CD4-positive, alpha-beta T cell treated with Interferon alpha-2 for 1 hour (primary cell): ENCODE measurements at places on chromosomes 3 and 15.

DNA sequence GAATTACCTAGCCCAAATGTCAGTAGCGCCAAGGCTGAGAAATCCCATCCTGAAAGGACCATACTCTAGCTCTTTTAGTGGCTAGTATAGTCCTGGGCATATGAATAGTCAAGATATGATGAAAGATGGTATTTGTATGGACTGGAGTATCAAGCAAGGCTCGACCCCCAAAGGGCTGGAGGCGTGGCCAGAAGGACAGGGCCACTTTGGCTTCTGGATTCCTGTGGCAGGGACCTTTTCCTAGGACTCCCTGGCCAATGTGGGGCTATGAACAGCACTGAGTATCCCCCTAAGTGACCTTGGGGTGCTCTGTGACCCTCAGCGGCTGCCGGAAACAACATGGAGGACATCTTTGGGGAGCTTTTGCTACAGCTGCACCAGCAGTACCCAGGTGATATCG, 6.0 kb downstream of the MPI start:
- no peak for DNase-seq

GRCh38 chr15:68782589-68783161, 38.0 kb downstream of the ANP32A start:
- no peak for DNase-seq

DNA sequence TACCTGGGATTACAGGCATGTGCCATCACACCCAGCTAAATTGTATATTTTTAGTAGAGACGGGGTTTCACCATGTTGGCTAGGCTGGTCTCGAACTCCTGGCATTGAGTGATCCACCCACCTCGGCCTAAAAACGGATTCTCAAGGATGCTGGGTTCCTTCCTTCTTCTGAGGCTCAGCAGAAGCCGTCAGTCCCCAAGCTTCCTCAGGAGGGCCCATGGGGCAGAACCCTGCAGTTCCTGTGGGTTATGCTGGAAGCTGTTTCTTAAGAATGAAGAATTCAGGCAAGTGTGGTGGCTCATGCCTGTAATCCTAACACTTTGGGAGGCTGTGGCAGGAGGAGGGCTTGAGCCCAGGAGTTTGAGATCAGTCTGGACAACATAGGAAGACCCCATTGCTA, 29.0 kb upstream of the ZNF710 start:
- no peak for DNase-seq

DNA sequence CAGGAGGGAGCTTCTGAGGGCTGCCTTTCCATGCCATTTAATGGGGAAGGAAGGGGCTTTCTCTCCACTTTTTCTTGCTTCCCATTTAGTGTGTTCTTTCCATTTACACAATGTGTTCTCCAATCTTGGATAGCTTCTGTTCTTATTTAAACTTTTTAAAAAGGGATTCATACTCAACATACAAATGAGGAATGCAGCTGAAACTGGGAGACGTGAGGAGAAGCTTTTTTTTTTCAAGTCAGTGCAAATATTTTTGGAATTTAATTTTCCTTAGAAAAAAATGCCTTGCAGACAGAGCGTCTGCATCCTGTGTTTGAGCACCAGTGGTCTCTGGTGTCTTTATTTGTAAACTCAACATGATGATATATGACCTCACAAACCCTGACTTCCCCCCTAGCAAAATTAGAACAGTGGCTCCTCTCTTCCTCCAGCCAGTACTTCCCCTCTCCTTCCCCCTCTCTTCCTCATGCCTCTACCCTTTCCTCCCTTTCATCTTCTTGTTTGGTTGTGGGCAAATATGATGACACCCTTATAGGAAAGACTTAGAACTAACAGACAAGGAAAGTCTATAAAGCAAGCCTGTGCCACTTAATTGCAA, 48.1 kb upstream of the PCSK6 start:
- no peak for DNase-seq

GRCh38 chr3:101466465-101467309, 46.3 kb downstream of the SENP7 start:
- DNase-seq, result peak; percentile 34

DNA sequence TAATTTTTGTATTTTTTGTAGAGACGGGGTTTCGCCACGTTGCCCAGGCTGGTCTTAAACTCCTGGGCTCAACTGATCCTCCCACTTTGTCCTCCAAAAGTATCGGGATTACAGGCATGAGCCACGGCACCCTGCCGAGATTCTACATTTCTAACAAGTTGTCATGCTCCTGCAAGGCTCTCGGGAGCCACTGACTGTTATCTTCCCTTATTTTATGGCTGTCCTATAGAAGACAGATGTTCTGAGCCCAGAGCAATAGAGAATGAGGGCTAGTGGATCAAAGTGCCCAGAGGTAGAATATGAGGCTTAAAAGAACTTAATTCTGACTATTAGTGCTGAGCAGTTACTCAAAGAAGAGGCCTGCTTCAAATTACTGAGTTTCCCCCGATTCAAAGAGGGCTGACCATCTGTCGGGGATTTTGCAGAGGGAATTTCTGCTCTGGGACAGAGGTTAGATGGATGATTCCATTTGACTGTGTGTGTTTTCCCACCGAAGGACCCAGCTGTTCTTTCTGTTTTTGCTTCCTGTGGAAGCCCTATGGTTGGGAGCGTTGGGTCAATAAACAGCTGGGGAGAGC, 39.5 kb downstream of the ITPR1 start:
- no peak for DNase-seq

DNA sequence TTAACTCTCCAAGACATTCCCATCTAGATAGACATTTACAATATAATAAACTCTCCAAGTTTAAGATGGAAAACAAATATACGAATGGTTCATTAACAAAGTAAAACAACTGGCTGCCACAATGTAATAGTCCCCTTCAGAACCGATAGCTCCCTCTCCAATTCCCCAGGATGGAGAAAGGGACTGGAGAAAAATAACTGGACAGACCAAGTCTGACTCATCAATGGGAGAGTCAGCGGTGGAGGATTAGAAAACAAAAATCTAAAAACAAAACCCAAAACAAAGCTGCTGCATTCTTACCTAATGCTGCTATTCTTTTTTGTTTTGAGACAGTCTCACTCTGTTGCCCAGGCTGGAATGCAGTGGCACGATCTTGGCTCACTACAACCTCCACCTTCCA, 468.1 kb downstream of the SHQ1 start:
- DNase-seq, result no peak

DNA sequence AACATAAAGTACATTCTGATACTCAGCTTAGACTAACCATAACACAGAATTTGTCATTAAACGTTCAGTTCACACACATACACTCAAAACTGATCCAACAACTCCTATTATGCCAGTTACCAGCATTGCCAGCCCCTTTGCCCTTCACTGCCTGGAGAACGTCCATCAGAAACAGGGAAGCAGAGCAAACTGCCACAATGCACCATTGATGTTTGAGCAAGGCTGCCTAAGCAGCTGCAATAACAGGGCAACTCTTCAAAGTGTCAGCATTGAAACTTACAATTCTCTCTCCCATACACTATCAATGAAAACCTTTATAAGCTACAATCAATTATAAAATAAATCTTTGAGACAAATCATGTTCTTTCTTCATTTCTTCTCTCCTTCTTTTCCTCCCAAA, 85.1 kb downstream of the ZBTB20 start:
- DNase-seq, result no peak

- no peak for DNase-seq
Measured at GRCh38 chr15:36729418-36729817, 150.0 kb downstream of the CDIN1 start.

DNA sequence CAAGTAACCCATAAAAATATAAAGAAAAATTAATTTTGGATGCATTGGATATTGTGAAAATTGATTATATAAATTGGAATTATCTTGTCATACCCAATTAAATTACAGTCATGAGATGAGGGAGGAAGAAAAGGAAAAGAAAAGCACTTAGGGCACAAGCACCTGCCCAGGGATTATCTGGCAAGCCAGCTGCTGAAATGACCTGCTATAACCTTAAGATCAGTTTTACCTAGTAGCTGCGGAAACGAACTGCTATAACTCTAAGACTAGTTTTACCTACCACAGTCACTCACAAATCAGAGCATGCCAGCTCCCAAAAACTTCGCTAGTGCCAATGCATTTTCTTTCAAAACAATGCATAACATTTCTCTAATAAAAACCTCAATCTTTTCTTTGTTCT, 26.2 kb downstream of the LRRFIP2 start:
- DNase-seq, result no peak

- no peak for DNase-seq
Measured at GRCh38 chr15:51132384-51133139, 37.9 kb upstream of the TNFAIP8L3 start.

DNA sequence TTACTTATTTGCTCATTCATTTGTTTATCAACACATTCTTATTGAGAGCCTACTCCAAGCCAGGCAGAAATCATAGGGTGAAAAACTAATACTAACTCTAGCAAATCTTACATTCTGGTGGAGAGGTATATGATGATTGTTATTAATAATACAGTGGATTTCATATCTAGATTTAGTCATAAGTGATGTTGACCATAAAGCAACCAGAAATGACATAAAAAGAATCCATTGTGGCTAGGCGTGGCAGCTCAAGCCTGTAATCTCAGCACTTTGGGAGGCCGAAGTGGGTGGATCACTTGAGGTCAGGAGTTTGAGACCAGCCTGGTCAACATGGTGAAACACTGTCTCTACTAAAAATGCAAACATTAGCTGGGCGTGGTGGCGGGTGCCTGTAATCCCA, 26.2 kb upstream of the IL20RB start:
- DNase-seq, result no peak

DNA sequence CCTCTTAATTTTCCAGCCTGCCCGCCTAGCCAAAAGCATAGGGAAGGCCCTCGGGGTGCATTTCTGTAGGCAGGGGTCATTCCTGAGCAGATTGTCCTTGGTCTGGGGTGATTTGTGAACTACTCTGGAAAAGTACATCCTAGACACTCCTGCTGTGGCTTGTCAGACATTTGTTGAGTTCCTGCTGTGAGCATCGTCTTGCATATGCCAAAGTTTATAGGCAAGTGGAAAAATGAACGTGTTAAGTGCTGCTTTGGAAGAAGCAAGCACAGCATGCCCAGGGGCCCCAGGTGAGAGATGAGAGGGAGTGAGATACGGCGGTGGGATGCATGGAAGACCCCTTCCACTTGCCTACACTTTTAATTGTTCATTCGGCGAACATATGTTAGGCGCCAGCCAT, 237.7 kb upstream of the ST8SIA2 start:
- DNase-seq, result no peak

DNA sequence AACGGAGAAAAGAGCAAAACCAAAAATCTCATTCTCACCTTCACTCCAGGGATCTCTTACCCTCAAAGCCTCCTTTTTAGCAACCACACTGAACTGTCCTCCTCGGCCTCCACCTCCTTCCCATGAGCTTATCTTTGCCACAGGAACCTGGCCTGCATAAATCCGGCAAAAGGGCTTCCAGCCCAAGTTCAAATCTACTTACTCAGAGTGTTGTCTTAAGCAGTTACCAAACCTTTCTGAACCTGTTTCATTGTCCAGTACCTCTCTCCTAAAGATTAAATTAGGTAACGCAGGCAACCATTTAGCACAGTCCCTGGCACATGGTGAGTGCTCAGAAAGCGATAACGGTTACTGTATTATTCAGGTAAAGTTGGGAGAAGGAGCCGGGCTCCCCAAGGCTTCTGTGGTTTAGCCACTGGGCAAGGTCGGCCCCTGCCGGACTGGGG, 777 bp downstream of the CIB1 start:
- no peak for DNase-seq

DNA sequence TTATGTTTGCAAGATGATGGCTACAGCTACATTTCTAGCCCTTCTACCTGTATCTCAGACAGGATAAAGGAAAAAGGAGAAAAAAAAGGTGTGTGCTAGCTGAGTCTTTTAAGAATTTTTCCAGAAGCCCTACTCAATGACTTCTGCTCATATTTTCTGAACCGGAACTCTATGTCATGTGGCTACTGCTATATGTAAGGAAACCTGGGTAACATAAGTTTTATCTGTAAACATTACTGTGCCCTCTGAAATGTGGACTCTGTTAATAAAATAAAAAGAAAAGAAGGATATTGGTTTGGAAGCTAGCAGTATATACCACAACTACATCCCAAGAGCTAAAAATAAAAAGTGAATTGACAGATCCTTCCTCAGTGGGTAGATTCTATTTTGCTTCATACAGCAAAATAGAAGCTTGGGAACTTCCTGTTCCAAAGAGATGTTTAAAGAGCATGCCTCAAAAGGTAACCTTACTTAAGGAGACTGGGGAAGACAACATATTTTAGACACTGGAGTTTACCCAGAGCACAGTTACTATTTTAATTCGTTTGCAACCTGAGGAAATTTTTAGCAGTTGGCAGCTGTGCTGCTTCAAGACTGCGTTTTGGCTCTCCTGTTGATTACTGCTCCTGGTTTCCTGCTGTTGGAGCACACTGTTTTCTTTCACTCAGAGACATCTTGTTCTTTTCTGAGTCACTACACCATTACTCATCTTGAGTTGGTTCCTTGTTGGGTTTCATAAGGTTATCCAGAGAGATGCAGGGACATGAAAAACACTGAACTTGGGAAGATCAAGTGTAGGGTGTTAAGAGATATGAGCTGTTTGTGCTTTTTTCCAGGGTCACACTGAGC, 280.7 kb downstream of the NFKBIZ start:
- no peak for DNase-seq

DNA sequence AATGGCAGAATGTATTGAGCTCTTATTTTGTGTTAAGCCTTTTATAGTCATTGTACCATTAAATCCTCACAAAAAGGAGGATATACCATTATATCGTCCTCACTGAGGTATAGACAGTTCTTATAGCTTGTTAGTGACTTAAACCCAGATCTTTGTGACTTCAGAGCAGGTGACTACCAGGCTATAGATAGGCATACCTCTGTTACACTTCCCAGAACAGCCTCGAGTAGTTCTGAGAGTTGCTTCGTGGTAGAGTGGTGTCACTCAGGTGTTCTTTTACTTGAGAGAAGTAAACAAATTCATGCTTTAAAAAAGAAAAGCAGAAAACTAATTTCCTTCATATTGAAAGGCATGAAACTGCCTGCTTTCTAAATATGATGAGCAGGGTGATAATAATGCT, 59.9 kb downstream of the SEC22A start:
- DNase-seq, result no peak

DNA sequence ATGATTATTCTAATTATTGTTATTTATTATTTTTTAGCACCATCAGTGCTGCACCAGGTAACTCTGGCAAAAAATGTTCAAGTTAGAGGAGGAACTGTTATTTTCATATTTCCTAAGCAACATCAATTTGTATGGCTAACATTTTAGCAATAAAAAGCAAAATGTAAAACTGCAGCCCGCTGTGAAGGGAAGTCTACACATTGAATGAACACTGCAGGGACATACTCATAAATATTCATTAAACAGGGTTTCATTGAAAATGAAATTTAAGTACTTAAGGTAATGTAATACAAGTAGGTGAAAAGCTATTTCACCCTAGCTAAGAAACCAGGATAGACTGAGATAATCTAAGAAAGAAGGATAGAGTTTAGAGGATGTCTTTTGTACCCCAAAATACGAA, 532.7 kb downstream of the NLGN1 start:
- no peak for DNase-seq

- no peak for DNase-seq
Measured at GRCh38 chr15:51371266-51371665, 29.8 kb downstream of the GLDN start.

- DNase-seq, result no peak
Measured at GRCh38 chr3:3209714-3210113, 30.2 kb upstream of the CRBN start.
